Peyer's patch (tissue), 4 donors: ENCODE measurements at places on chromosomes 12 and 14. TPM values are rescaled to one million over a fixed set of nuclear protein-coding genes. Genes with fewer than 3 reads are reported as not detected.

- H3K27ac ChIP-seq = no peak overlapping the region
- H3K4me3 ChIP-seq = no peak overlapping the region
Observed at GRCh38 chr12:3020850-3021435, 56.2 kb upstream of the TSPAN9 start.

DNA sequence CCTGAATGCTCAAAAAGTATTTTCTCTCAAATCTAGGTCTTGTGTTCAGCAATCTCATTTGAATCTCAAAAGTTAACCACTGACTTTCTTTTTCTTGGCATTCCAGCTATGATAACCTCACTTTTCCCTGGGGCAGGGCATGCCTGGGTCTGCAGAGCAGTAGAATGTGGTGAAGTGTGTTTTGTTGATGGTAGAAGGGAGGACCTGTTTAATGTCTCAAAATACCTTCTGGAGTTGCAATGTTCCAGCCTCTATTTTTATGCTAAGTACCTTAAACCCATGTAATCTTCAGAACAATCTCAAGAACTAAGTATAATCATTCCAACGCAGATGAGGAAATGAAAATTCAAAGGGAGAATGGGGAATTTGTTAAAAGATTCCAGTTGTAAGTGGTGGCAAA, 82.1 kb upstream of the FUT8 start:
- H3K27ac ChIP-seq = no peak overlapping the region
- no peak overlapping the region for H3K4me3 ChIP-seq
- DNase-seq = no peak

DNA sequence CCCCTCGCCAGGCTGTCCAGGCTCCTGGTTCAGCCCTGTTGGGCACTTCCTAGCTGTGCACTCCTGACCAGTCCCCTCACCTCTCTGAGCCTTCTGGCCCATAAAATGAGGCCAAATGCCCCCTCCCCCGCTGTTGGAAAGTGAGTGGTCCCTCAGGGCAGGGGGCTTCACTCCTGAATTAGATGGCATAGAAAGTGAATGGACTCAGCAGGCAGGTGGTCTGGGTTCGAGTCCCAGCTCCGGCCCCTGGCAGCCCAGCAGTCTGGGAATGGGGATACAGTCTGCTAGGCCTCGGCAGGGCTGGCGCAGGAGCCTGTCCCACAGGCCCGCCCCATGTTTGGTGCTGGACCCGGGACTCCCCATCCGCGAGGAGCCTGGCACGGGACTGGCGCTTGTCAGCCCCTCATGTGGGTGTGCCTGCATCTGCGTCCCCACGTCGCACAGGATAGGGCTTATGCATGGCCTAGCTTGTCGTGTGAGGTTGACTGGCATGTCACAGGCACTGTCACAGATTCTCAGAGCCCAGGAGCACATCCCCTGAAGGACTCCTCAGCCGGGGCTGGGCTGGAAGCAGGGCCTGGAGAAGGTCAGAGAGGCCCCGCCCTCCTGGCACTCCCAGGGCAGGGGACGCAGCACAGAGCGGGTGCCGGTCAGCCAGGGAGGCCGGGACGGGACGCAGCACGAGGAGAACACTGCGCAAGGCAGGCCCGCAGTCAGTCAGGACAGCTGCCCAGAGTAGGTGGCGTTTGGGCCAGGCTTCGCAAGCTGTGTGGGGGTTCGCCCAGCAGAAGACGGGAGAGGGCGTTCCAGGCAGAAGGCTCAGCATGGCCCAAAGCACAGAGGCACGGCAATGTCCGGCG, 40.5 kb downstream of the DIO3 start:
- H3K4me1 ChIP-seq = no peaks in the 10 kb centered on the region
- no peaks in the 10 kb centered on the region for H3K36me3 ChIP-seq
- no peak overlapping the region for H3K4me3 ChIP-seq
- no peak for DNase-seq
- H3K27ac ChIP-seq = no peak overlapping the region
- no peaks in the 10 kb centered on the region for H3K27me3 ChIP-seq

Gene CCDC198
- not detected for total RNA-seq

DNA sequence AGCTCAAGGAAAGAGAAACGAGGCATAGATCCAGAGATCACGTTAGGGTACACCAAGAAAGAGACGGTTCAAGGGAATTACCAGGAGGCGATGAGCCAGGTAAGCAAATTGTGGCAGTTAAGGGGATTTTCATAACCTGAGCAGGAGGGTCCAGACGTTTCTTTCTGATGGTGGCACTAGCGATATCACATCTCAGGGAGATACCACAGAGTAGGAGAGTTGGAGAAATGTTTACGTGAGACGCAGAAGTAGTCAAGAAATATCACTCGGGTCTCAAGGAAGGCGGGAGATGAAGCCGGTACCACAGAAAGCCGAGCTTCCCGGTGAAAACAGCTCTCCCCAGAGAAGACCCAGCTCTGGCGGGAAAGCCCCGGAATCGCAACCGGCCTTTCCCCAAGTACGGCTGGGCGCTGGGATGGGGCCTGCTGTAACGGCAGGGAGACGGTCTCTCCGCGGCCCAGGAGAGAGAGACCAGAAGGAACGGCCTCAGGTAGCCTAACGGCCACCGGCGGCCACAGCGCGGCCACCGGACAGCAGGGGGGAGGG, 485 bp downstream of the SENP1 start:
- DNase-seq = no peak
- H3K27ac ChIP-seq = peak overlapping the region; percentile 84
- H3K36me3 ChIP-seq = no peaks in the 10 kb centered on the region

GRCh38 chr12:79661629-79662028, 29.1 kb downstream of the PAWR start:
- no peak overlapping the region for H3K27ac ChIP-seq
- DNase-seq = no peak
- H3K36me3 ChIP-seq = no peaks in the 10 kb centered on the region
- no peaks in the 10 kb centered on the region for H3K4me1 ChIP-seq
